ENCODE measurements at places on chromosomes 1 and 21. TPM values are rescaled to one million over a fixed set of nuclear protein-coding genes. Genes with fewer than 3 reads are reported as not detected.

The LRRC38 gene
- not detected for total RNA-seq

The ERICH3 gene
- not detected for total RNA-seq

The SELP gene
- total RNA-seq, result 0.50 TPM

DNA sequence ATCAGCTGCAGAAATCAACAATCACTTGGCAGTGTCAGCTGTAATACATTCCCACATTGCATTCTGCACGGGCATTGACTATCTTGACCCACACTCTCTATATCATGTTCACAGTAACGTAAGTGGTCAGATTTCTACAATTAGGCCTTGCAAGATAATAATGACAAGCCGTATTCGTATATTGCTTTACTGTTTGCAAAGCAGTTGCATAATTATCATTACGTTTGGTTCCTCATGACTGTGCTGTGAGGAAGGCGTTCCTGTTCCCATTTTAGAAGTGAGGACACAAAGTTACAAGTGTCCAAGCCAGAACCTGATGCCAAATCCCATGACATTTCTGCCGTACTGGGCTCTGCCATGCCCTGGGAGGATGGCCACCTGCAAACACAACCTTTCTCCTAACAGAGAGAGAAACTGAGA lies 53.5 kb upstream of the TARBP1 start:
- DNase-seq, result no peak

DNA sequence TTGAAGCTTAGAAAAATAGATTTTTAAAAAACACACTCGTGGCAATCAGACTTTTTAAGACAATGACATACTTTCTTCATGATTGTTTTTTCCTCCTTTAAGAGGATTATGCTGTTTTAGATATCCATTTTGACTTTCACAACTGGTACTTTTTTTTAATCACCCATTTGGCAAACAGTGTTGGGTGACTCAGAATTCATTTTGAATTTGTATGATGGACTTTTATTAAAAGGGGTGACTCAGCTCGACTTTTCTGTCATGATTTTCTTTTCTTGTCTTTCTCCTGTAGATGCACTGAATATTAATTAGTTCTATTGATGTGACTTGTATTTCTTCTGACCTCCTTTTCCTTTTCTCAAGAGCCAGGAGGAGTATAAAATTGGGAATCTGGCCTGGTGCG lies 44.7 kb downstream of the FMN2 start:
- DNase-seq, result no peak

The TSACC gene
- total RNA-seq, result 0.25 TPM

The KRTAP10-11 gene
- not detected for total RNA-seq

DNA sequence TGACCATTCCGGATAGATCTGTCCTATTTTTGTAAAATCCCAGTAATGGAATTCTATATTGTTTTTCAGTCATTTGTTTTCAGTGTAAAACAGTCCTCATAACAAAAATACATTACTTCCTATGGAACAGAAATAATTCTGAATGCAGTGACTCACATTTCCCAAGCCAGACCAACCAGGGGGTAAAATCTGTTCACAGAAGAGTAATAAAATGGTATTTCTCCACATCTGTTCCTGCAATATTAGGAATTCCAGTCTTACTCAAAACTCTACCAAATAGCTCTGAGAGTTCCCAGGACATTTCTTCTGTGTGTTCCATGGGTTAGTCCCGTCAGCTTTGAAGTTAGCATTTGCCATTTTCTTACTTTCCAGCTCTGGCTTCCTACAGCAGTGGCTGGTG lies 2.6 kb upstream of the DDR2 start:
- DNase-seq, result no peak

DNA sequence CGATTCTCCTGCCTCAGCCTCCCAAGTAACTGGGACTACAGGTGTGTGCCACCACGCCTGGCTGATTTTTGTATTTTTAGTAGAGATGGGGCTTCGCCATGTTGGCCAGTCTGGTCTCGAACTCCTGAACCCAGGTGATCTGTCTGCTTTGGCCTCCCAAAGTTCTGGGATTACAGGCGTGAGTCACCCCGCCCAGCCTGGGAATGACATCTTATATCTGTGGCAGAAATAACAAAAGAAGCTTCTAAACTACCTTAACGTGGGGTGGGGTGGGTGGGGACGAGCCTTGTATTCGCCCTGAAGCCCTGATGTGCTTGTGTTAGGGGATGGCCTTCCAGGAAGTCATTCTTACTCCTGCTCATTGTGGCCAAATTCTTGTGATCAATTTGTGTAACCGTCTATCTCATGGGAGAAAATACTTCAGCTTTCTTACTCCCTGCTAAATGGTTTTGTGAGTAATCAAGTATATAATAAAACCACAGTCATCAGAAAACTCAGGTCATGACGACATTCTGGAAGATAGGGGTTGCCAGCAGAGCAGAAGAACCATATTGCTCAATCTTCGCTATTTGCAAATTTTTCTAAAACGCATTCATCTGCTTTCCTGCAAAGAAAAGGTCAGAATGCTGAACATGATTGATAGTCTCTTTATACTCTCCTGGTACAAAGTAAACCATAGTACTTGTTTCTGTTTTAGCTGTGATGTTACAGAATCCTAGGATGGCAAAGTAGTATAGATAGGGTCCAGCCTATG lies 63.2 kb downstream of the DIRAS3 start:
- no peak for DNase-seq

DNA sequence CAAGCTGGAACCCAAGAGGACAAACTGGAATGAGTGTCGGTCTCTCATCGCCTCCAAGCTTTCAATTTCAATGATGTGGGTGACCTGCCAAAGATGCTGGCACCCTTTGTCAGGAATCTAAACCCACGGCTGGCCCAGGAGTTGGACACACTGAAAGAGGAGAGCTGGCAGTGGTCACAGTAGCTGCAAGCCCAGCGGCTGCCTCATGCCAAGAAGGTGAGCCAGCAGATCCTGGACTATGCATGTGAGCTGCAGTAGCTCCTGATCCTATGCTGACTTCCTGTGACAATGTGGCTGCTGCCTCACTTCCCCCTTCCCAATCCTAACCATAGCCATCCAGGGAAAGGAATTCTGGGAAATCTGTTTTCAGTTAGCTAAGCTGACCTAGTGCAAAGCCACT lies 117.0 kb upstream of the VAV3 start:
- DNase-seq, result no peak

- no peak for DNase-seq
These were observed 27.1 kb downstream of the CTNNBIP1 start for GRCh38 chr1:9882945-9883303.

The SYT11 gene
- 14.3 TPM for total RNA-seq

GRCh38 chr1:185693654-185694053 lies 40.5 kb upstream of the HMCN1 start:
- DNase-seq, result no peak

DNA sequence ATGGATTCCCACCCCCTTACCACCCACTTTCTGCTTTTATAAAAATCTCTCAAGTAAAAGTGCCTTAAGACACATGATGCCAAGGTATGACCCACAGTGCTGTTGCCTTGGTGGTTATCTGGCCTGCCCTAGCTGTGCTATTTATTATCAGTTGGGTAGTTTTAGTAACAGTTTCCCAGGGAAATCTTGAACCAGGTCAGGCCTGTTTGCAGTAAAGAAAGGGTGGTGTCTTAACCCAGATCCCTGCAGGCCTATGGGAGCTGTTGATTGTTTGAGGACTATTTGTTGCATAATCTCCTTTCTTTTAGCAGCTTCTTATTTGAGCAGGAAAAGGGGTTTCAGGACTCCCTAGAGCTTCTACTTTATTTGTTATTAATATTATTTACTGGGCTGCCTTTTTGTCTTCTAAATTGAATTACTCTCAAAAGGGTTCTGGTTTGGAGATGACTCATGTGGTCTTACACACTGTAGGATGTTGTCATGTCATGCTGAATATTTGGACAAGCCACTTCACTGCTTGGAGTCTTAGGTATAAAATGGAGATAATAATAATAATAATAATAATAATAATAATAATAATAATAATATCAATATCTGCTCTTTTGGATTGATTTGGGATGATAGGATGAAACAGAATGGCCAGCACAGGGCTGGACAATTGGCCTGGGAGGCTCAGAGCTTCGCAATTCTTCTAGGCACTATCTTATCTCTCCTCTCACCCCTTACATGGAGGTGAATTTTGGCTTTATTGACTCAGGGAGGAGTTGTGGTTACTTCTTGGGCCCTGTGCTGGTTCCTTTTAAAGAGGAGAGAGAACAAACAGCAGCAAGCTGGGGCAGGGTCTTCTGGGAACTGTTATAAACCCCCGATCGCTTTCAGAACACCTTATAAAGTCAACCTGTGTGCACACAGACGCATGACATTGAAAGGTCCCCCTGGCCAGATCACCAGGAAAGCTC lies 252.1 kb downstream of the PRDM2 start:
- DNase-seq, result no peak

DNA sequence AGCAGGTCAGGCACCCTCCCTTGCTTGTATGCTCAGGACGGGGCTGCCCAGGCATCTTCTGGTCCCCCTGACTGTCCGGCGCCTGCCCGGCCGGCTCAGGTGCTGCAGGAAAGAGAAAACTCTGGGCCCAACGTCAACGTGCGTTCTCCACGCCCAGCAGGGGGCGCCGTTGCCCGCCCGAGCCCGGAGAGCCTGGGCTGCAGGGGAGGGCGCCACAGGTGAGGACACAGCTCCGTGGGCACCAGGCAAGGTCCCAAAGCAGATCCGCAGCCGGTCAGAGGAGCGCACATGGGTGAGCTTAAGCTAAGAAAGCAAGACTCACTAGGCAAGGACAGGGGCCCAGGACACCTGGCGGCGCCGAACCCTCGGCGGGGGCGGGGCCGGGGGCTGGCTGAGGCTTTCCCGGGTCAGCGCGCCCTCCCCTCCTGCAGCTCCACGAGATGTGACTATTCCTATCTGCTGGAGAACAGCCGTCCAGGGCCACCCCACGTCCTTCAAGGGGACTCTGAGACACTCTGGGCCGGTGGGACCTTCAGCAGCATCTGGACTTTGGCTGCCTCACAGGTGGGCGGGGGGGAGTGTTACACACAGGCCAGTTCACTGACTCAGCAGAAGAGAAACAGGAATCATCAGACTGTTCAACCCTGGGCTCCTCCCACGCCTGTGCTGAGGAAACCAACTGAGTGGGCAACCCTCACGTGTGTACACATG lies 29.3 kb downstream of the KRTAP10-1 start:
- peak; percentile 89 for DNase-seq

- no peak for DNase-seq
These were observed 18.7 kb downstream of the ACTRT2 start for GRCh38 chr1:3040004-3040403.

GRCh38 chr1:212677573-212677972 lies 22.1 kb downstream of the BATF3 start:
- no peak for DNase-seq

DNA sequence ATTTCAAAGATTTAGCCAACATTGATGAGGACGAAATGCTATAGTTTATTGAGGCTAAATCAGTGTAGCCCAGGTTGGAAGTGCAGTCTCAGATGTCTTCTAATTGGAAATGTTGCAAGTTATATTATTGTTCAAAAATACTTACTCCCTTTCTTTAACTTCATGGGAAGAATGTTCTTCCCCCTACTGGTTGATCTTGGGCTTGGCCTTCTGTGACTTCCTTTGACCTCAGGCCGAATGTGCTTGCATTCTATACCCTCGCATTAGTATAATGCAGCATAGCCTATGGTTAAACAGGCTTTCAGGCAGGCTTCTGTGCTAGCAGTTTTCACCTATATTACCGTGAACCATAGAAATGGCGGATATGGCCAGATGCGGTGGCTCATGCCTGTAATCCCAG lies 77.3 kb downstream of the RPE65 start:
- no peak for DNase-seq

GRCh38 chr1:76593618-76594017 lies 273.7 kb upstream of the ST6GALNAC5 start:
- DNase-seq, result no peak

DNA sequence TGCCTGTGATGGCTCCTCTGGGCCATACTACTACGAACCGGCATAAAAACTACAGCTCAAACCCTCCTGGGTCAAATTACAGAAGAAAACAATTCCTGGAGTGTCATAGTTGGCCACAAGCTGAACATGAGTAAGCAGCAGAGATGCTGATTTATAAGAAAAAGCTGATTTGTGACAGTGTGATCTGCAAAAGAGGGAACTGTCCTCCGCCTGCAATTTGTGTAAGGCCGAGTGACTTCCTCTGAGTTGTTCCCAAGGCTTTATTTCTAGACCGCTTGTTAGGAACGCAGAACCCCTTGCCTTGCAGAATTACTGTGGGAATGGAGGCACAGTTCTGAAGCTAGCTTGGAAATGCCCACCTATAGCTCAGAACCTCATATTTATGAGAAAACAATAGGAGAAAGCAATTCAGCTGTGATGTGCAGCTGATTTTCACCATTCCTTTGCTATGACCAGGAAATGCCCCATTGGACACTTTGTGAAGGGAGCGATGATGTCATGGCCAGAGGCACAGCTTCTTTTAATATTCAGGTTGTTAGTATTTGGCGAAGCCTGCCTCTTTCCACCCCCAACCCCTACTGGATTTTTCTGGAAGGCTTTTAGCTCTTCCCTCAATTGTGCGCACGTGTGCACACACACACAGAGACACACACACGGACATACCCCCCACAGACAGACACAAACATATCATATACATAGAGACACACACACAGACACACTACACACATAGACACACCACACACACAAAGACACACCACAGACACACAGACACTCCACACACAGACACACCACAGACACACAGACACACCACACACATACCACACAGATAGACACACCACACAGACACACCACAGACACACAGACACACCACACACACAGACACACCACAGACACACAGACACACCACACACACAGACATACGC lies 47.6 kb downstream of the IER5 start:
- no peak for DNase-seq

GRCh38 chr1:6188466-6188865 lies 8.3 kb upstream of the CHD5 start:
- no peak for DNase-seq

DNA sequence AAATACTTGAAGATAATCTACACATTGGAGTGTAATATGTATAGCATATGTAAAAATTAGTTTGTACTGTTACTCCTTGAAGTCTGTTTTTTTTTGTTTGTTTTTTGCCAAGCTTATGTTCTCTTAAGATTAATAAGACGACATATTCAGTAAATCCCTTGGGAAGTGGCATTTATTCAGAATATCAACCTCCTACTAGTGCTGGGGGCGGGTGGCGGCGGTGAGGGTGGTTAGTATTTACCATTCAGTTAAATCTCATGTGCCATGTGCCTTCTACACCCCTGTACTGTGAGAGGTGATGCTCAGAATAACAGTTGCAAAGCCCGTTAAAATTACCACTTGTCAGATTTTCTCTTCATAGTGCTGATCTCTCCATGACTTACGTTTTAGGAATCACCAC lies 3.0 kb downstream of the BACH1 start:
- no peak for DNase-seq

The DNAJB4 gene
- 8.8 TPM for total RNA-seq

- DNase-seq, result no peak
These were observed 183.3 kb downstream of the CRB1 start for GRCh38 chr1:197451381-197451780.
